ENCODE measurements at places on chromosomes 5 and 9.

DNA sequence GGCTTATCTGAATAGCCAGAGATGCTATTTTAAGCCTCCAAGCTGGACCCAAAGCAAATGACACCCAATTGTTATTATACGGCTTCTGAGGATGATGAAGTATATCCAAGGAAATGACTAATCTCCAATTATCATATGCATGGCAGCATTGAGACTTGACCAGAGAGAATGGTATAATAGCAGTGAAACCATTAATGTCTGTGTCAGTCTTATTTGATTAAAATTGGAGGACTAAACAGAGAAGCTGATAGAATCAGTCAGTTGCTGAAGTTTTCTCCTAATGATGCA, 200.5 kb downstream of the EFNA5 start:
- no peak for DNase-seq

DNA sequence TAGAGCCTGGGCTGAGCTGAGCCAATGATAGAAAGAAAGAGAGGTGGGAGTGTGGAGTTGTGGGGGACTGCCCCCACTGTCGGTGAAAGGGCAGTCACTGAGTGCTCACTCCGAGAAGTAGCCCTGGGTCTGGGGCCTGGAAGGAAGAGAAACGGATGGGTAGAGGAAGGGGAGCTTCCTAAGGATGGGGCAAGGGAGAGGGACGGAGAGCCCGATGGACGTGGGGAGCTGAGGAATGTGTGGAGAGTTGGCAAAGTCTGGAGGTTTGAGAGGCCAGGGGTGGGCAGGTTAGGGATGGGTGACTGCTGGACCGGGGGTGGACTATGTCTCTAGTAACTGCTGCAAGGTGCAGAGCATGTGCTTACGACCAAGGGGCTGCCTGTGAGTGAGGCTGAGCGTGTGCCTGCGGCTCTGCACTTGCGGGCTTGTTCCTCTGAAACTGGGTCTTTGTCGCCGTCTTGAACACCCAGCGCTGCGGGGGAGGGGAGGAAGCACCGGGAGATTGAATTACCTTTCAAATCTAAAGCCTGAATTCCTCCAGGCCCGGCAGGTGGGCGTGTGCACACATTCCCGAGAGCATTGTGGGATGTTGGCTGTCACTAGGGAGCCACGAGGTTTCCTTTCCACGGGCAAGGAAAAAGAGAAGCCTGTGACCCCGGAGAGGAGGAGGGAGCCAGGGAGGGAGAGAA, 76.4 kb upstream of the ARAP3 start:
- no peak for DNase-seq

DNA sequence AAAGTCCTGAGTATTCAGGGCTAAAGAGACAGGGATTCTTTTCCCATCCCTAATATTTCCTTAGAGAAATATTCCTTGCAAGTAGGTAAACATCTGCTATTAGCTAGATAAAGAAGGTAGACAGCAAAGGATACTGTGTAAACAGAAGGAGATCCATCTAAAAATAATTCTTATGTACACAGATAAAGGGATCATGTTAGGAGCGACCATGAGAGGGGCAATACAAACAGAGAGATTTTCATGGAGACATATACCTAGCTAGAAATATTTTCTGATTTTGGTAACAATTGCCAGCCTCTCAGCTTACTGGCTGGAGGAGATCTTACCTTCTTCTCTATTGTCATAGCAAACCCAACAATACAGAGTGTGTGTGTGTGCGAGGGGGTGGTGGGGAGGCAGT, 184.6 kb upstream of the DMAC1 start:
- DNase-seq = no peak

GRCh38 chr9:113690055-113690740, 185.9 kb upstream of the ZNF618 start:
- DNase-seq = no peak

DNA sequence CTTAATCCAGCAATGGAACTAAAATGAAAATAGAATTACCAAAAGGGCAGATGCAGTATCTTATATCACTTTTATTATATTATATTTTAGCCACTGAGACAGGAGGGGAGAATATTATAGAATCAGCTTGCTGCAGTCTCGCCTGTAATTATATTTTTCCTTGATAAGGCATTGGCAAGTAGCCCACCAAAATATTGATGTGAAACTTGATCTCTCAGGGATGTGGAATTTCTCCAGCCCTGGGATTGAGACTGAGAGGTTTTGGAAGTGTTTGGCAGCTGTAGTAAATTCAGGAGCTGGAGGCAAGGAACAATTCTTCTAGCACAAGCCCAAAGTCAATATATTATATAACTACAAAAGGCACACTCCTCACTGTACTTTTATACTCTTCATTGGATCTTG, 142.1 kb upstream of the ADAMTSL1 start:
- DNase-seq = no peak

GRCh38 chr9:131266266-131267229, 9.8 kb downstream of the FAM78A start:
- DNase-seq = no peak

- DNase-seq = no peak
Measured at GRCh38 chr5:96926276-96926675, 9.6 kb upstream of the LNPEP start.

GRCh38 chr9:94591876-94592275, 1.7 kb downstream of the FBP2 start:
- DNase-seq = no peak

GRCh38 chr5:2163940-2164490, 281.3 kb upstream of the IRX4 start:
- DNase-seq = no peak

GRCh38 chr5:37838152-37838932, 1.5 kb downstream of the GDNF start:
- DNase-seq = peak; percentile 12

DNA sequence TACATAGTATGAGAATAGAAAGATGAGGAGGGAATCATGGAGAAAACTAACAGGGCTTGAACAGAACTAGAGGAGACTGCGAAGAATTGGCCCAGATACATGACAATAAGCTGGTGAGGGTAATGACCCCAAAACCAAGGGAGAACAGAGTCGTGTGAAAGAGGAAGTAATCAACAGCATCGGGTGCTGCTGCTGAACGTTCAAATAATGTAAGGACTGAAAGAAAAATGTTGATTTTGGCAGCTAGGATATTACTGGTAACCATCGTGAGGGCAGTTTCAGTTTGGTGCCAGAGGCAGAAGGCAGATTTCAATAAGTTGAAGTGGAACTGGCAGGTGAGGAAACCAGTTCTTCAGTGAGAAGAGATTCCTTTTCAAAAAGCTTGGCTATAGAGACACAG, 66.8 kb upstream of the SMC2 start:
- no peak for DNase-seq

GRCh38 chr9:33638391-33638915, 114.4 kb downstream of the ANKRD18B start:
- DNase-seq = no peak

DNA sequence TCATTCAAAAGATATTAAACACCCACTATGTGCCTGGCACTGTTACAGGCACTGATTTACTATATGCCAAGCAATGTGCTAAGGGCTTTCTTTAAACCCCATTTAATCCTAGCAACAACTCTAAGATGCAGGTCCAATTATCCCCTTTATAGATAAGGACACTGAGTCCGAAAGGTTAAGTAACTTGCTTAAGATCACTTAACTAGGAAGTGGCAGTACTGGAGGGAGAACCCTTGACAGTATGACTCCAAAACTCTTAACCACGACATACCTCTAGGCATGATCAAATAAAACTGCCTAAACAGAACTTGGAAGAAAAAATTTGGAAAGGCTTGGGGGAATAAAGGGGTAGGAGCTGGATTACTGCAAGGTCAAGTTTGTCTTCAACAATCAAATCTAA, 1.7 kb downstream of the RAB14 start:
- no peak for DNase-seq

DNA sequence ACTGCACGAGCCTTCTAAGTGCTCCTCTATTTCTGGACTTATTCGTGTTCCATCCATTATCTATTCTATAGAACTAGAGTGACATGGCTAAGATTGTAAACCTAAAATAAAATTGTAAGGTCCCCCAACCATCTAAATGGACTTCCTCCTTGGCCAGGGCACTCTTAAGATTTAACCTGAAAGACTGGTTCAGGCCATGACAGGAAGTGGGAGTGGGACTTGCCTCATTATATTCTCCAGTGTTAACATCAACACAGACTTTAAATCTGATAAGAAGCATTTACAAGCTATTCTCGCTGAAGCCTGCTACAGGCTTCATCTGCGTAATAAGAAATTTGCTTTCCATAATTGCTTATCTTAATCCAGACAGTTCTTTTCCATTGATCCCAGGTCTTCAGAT, 117.0 kb downstream of the SSBP2 start:
- DNase-seq = no peak

DNA sequence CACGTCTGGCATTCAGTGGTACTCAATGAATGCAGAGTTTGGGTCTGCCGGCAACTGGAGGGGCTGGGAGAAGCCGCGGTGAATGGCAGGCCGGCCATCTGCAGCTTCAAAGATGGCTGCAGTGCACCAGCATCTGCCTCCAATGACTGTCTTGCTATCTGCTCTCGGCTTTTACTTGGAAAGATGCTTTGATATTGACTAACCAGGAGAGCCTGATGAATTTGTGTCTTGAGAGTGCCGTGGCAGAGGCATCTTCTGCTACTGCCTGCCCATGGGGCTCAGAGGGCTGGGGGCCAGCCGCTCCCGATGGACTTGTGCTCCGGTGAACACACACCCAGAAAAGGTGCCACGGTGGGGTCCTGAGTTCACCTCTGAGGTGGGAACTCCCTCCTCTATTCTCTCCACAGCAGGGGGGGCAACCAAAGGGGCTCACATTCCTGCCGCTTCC, 164.5 kb downstream of the COL23A1 start:
- no peak for DNase-seq

DNA sequence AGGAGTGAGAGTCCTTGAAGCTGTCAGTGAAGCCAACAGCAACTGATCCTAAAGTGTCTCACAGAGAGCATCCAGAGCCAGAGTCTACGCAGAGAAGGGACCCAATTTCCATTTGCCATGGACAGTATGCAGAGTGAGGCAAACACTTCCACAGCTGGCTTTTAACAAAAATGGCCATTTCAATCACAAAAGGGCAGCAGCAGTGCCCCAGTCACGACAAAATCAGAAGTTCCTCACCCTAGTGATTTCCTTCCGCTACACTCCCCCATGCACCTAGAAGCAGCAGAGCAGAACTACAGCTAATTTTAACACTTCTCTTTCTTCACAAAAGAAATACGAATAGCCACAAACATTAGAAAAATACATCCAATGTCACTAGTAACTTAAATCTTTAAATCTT, 27.9 kb downstream of the FBXW11 start:
- DNase-seq = no peak

DNA sequence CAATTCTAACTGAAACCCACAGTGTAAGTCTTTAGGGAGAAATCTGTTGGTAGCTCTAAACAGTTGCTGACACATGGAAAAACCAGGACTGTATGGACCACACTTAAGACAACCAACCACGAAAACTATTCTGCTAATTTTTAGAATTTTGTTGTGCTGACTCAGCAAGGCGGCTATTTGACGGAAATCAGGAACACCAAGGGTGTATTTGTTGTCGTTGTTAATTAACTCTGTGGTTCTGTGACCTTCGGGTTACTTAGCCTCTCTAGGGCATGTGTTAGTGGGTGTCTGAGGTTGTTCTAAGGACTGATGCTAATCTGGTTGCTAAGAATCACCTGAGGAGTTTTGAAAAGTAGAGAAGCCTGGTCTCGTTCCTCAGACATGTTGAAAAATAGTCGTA, 79.2 kb downstream of the ATP10B start:
- DNase-seq = no peak

- DNase-seq = no peak
Measured at GRCh38 chr5:33509036-33509435, 68.3 kb downstream of the TARS1 start.

DNA sequence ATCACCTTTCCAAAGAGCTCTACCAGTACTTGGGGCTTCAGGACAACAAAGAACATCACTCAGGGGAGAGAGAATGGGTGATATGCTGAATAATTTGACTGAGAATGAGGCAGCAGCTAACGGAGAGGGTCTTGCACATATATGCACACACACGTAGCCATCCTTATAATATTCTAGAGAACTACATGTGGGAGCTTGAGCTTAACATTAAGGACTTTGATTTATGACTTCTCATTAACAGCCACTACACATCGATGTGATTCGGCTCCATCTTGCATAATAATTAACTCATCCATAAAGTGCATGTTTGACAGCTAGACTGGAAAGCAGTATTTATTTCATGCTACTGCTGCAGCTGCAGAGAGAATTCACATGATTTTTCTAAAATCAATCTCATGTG, 163.4 kb downstream of the RAB3C start:
- DNase-seq = no peak

- peak; percentile 7 for DNase-seq
Measured at GRCh38 chr5:103120607-103121200, 603 bp downstream of the PPIP5K2 start.

DNA sequence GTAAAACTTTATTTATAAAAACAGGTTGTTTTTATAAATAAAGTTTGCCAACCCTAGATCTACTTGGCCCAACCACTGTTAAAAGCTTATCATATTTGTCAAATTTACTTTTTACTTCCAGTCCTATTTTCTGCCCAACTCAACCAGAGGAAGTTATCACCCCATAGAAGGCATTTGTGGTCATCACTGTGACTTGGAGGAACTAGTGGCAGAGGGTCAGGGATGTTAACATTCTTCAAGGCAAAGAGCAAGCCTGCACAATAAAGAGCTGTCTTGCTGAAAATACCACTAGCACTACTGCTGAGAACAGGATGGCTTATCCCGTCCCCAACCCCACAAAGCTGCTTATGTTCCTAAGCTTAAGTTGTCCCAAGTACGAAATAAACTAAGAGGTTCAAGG, 22.3 kb downstream of the TTC33 start:
- no peak for DNase-seq

DNA sequence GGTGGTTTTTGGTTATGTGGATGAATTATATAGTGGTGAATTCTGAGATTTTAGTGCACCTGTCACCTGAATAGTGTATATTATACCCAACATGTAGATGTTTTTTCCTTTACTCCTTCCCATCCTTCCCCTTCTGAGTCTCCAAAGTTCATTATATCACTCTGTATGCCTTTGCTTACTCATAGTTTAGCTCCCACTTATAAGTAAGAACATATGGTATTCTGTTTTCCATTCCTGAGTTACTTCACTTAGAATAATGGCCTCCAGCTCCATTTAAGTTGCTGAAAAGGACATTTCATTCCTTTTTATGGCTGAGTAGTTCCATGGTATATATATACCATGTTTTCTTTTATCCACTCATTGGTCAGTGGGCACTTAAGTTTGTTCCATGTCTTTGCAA, 161.6 kb upstream of the CD180 start:
- DNase-seq = peak; percentile 20

DNA sequence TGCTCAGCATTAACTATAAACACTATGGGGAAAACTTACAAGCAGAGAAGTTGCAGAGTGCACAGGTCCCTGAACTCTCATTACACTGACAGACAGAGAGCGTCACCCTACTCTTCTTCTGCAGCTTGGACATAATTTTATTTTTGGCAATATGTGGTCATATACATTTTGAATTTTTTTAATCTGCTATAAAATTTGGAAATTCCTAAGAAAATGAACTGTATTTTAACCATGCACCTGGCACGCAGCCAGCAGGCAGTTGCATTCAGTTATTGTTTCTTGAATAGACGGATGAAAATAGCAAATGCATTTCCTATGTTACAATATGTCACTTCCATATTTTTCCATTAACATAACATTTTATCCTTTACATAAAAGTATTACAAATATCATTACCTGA, 100.2 kb downstream of the SLC25A46 start:
- no peak for DNase-seq

All from fibroblast of gingiva (primary cell).